MG63 (cell line): ENCODE measurements at places on chromosomes 7 and 10. TPM values are rescaled to one million over a fixed set of nuclear protein-coding genes. Genes with fewer than 3 reads are reported as not detected.

Gene GALNT17
- total RNA-seq: 0.03 TPM in 1 of 2 replicates, not detected in the other

DNA sequence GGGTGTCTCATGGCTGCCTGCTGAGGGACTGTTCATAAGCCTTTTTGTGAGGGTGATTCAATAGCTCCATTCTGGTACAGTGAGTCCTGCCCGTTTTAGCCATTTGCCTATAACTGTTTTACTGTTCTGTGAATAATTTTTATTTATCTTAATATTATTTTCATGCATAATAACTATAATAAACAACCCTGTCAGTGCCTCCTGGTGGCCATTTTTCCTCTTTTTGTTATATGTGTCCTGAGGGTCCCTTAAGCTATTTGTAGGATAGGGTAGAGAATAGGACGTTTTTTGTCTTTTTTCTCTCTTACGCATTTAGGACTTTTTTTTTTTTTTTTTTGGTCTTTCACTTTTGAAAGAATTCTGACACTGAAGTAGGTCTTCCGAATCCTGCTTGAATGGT, 2.9 kb downstream of the C1QL3 start:
- no peak for DNase-seq

DNA sequence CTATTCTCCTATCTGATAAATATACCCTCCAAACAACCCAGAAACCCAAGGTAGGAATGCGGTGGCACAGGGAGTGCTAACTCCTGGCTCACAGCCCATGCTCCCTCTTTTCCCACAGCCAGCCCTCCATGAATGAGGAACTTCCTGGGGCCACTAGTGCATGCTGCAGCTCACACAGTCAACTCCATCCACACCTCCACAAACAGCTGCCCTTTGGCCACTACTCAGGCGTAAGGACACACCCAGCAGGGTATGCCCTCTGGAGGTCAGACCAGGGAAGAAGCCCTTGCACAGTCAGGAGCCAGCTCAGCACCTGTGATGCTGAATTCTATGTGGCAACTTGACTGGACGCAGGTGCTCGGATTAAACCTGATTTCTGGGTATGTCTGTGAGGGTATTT, 85.2 kb upstream of the PIK3CG start:
- DNase-seq: peak; percentile 16

- DNase-seq: no peak
Measured at GRCh38 chr7:37056234-37056912, 332.1 kb upstream of the AOAH start.
